Large intestine (tissue), 12 donors: ENCODE measurements at places on chromosomes 16 and 17.

DNA sequence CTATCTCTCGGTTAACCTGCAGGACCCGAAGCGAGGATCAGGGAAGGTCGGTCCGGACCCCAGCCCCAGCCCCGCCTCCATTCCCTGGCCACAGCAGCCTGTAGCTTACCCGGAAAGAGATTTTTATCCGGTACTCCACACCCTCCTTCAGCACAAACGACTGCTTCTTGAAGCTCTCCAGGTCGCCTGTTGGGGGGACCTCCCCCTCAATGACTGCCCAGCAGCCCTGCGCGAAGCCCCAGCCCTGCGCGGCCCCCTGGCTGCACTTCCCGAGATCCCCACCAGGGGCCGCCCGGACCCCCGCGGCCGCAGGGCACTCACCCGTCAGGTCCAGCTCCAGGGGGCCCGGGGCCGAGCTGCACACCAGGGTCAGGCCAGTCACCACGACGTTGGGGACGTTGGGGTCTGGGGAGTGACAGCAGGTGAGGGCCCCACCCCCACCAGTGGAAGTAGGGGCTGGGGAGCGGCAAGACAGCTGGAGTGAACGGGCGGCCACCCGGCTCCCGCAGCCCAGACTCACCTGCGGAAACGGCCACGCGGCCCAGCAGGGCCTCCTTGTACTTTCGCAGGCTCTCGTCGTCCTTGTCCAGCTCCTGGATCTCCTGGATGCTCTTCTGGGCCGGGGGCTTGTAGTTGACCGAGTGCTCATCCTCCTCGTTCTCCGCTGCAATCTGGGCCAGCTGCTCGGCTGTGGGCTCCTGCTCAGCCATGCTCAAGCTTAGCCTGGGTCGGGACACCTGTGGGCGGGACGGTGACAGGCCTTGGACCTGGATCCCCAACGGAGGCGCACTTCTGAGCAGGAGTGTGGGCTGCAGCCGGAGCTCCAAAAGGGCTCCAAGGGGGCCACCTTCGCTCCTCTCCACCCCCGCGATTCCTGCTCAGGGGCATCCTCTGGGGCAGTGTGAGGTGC is 1.7 kb downstream of the ARHGDIA start:
- no peak for DNase-seq

DNA sequence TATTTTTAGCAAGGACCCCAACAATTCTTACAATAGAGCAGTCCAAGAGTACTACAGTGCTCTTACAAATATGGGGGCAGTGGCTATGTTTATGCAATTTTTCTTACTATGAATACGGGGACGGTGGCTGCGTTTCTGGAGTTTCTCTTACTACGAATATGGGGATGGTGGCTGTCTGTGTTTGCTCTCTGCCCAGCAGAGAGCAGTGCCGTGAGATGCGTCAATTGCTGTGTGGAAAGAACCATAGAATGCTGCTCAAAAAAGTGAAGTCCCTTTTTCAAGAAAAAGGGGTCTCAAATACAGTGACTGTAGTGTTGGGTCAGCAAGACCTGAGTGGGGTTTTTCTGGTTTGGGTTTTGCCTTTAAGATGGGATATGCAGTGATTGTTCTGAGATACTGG is 53.9 kb downstream of the KNOP1 start:
- DNase-seq = no peak

DNA sequence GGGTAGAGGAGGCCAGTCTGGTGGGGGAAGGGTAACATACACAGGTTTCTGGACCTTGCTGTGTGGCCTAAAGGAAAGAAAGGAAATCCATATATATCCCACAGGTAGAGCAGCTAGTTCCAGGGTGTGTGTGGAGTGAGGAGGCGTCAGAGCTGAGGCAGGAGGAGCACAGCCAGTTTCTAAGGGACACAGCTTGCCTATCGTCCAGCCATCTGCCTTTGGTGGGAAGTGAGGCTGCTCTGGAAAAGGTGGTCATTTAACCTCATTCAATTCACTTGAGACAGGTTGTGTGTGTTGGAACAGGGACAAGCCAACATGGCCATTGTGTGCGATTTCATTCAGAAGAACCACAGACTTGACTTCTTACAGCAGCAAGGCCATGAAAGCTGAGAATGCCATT is 36.9 kb upstream of the ERN1 start:
- no peak for DNase-seq

DNA sequence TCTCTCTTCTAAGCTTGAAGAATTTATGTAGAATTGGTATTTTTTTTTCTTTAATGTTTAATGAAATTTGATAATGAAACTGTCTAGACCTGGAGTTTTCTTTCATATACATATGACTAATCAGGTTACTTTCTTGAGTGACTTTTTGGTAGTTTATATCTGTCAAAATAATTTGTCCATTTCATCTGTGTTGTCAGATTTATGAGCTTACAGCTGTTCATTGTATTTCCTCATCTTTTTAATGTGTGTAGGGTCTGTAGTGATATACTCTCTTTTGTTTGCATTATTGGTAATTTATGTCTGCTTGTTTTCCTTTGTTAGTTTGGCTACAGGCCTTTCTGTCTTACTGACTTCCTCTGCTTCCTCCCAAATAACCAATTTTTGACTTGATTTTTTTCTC is 55.7 kb downstream of the TAOK1 start:
- no peak for DNase-seq

DNA sequence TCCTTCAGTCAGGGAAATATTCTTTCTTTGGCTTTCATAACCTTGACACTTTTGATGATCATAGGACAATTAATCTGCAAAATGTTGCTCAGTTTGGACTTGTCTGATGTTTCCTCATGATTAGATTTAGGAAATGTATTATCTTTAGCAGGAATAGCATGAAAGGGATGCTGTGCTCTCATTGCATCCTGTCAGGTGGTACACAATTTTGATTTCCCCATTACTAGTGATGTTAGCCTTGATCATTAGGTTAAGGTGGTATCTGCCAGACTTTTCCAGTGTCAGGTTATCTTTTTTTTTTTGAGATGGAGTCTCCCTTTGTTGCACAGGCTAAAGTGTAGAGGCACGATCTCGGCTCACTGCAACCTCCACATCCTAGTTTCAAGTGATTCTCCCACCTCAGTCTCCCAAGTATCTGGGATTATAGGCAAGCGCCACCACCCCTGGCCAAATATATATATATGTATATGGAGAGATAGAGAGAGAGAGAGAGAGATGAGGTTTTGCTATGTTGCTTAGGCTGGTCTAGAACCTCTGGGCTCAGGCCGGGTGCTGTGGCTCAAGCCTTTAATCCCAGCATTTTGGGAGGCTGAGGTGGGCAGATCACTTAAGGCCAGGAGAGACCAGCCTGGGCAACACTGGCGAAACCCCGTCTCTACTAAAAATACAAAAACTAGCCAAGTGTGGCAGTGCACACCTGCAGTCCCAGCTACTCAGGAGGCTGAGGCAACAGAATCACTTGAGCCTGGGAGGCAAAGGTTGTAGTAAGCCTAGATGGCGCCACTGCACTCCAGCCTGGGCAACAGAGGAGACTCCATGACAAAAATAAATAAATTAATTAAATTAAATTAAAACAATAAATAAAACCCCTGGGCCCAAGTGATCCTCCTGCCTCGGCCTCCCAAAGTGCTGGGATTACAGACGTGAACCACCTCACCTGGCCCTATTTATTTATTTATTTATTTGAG is 15.8 kb upstream of the CAVIN1 start:
- no peak for DNase-seq

DNA sequence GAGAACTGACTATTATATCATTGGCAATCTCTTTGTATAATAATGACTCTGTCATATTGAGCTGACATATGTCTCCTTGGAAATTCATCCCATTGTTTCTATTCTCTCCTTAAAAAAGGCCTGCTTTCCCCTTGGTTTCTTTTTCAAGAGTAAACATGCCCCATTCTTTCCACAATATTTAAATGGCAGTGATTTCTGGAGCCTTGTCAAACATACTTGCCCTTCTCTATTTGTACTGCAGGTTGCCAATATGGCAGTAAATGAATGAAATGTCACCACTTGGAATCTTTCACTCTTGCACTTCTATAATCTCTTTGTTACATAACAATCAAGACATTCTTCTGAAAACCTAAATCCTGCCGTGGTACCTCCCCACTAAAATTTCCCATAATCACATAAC is 1265.1 kb upstream of the CDH8 start:
- no peak for DNase-seq

DNA sequence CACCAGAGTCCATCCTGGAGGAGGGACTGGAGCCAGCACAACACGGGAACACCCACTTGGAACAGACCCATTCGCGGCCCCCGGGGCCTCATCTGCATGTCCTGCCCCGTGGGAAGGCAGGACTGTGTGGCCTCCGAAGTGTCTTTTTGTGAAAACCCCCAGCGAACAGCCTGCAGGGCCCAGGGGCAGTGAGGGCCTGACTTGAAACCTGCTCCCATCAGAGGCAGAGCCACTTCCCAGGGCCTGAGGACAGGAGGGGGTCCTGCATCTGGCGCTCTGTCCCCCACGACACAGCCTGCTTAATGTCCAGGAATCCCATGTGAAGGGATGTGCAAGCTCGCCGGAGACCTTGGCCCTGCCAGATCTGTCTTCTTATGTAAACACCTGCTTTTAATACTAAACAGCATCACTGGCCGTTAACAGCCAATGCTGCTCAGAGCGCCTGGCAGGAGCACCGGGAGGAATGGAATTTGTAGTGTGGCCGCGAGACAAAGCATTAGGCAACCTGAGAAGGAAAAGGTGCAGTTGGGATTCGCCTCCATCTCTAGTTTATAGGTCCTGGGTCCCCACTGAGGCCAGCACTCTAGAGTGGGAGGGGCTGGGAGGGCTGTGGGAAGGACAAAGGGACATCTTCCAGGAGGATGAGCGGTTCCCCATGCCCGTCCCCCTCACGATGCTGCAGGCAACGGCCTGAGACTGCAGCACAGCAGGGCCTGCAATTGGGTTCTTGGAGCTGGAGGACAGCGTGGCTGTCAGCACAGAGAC is 9.6 kb upstream of the EVPL start:
- DNase-seq = no peak

- peak; percentile 80 for DNase-seq
These were observed 8.3 kb downstream of the SOCS3 start for GRCh38 chr17:78351449-78352006.

- DNase-seq = no peak
These were observed 7.9 kb downstream of the TSNAXIP1 start for GRCh38 chr16:67814567-67814966.

GRCh38 chr17:43834106-43834505 is 1.2 kb upstream of the MPP3 start:
- no peak for DNase-seq

- no peak for DNase-seq
These were observed 193.6 kb downstream of the PARN start for GRCh38 chr16:14436401-14436955.

GRCh38 chr17:18946536-18946935 is 5.4 kb upstream of the SLC5A10 start:
- no peak for DNase-seq

DNA sequence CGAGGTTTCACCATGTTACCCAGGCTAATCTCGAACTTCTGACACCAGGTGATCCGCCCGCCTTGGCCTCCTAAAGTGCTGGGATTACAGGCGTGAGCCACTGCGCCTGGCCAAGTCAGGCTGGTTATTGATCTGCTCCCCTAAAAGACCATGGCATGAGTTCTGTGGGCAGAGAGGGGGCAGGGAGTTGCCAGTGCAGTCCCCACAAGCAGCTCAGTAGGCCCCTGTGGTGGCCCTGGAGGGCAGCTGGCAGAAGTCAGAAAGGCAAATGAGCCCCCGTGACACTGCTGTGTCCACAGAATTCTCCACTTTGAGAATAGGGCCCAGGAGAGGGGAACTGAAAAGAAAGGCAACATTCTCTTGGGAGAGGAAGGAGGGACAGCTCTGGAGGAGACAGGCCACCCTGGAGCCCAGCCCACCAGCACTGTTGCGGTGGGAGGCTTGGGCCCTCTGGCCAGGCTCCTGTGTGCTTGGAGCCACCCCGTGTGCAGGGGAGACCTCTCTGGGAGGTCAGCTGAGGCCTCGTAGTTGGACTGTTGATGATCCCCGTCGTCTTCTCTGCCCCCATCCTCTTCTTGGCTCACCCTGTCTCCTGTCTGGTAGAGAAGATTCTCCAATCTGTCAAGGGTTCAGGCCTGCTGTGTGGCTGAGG is 2.1 kb upstream of the AMDHD2 start:
- no peak for DNase-seq

DNA sequence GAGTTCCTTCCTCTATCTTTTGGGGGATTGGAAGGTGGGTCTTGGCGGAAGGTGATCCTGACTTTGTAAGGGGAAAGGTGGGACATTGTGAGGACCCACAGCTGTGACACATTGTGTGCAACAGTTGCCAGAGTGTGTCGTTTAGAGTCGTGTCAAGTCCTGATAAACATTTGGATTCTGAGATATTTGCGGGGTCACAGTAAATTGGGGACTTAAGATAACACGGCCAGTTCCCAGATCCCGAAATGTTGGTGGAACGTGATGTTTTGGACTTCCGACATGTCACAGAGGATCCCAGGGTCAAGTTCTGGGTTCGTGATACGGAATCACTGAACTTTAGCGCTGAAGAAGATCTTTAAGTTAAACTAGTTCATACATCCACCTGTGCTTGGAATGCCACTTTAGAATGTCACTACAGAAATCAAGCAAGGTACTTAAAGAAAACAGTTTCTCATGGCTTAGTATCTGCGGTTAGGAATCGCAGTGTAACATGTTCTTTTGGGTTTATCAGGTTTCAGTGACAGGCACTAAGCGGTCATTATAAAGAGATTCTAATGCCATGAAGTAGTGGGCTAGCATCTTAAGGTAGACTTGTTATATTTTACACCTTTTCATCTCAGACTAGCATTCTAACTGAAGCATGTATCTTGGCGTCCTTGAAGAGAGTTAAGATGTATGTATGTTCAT is 815 bp downstream of the ATAD5 start:
- DNase-seq = no peak

DNA sequence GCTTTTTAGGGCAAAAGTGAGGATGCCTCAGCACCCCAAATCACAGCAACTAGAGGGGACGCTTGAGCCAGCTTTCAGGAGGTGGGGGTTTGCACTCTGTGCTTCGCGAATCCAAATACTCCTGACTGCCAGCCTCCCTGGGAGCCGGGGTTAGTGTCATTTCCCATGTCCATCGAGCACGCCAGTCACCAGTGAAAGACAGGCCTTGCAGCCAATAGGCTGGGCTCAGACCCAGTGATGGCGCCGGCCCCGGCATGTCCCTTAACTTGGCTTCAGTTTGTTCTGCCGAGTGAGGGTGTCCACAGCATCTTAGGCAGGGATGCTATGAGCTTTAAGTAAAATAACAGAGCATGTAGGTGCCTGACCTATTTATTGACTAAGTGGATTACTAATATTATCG is 50.9 kb upstream of the CDC42EP4 start:
- no peak for DNase-seq

GRCh38 chr17:68197997-68198930 is 49.6 kb upstream of the AMZ2 start:
- DNase-seq = no peak

DNA sequence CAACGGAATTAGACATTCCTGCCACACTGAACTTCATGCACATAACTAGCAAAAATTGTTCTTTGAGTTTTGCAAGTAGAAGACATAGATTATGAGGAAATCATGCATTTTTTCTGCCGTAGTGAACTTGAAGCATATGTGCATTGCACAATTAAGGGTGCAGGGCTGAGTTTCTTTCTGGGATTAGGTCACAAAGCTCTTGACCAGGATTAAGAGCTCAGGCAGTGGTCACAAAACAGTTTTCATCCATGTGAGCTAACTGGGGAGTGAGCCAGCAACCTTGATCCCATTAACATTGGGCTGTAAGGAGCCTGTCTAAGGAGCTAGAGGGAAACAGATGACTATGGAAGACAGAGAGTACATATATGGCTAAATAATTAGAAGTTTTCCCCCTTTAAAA is 143.7 kb downstream of the PMP22 start:
- no peak for DNase-seq
